ENCODE measurements at places on chromosomes 2 and 18. TPM values are rescaled to one million over a fixed set of nuclear protein-coding genes. Genes with fewer than 3 reads are reported as not detected.
A peak's percentile ranks its signal among the peaks of the same experiment; 100 is the strongest.

INHA gene
- not detected for total RNA-seq

GRCh38 chr18:31512203-31512764, 14.3 kb downstream of the DSG2 start:
- no peak for DNase-seq

- no peak for DNase-seq
Measured at GRCh38 chr18:62336618-62337017, 11.5 kb downstream of the TNFRSF11A start.

DNA sequence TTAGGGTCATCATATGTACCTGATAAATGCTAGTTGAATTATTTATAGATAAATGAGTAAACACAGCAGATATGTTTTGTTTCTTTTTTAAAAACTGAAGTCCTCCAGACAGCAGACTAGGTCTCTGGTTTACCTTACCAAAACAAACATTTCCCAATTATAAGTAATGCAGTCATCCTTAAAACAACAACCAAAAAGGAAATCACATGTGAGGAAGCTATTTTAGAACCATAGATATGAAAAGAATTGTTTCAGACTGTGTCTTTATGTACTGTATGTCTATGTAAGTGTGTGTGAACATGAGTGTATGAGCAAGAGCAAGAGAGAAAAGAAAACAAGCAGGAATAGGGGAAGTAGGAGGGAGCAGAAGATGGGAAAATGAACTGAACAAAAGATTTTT, 441.0 kb downstream of the CPS1 start:
- DNase-seq = no peak

- DNase-seq = peak; percentile 46
Measured at GRCh38 chr18:62420513-62421209, 95.6 kb downstream of the TNFRSF11A start.

DNA sequence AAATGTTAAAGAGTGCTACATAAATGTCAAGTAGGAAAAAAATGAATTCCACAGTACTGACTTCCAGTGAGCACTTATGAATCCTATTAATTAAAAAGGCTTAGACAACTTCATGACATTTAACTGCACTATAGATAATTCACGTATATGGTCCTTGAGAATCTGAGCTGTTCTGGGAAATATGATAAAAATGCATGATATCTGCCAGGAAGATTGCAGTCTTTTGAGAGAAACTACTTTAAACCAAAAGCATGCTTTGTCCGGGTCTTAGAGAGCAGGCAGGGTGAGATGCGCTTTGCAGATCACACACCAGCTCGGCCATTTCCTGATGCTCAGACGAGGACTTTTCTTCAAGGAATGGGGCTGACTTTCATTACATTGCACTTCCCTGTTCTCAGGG, 42.6 kb downstream of the CMPK2 start:
- no peak for DNase-seq

Data from T-cell (primary cell).